Skin of body (tissue), 3 donors: ENCODE measurements at places on chromosomes 2 and 18. TPM values are rescaled to one million over a fixed set of nuclear protein-coding genes. Genes with fewer than 3 reads are reported as not detected.

CROCC2 gene
- total RNA-seq: 0.30 TPM

GPR39 gene
- 0.20 TPM for total RNA-seq

PLCD4 gene
- 2.8 TPM for total RNA-seq

ABCG8 gene
- under 0.01 TPM for total RNA-seq

CLHC1 gene
- total RNA-seq: 13.7 TPM

NYAP2 gene
- total RNA-seq: 0.30 TPM

USP37 gene
- total RNA-seq: 19.9 TPM

DSG4 gene
- total RNA-seq: 12.5 TPM

NT5C1B gene
- not detected for total RNA-seq

DNMT3A gene
- total RNA-seq: 36.7 TPM

RALBP1 gene
- total RNA-seq: 43.0 TPM

CIDEA gene
- 11.1 TPM for total RNA-seq

IL37 gene
- total RNA-seq: 2.0 TPM

FZD7 gene
- 50.2 TPM for total RNA-seq

HOXD12 gene
- total RNA-seq: not detected

STAMBP gene
- 15.5 TPM for total RNA-seq

SNX17 gene
- total RNA-seq: 53.7 TPM

FNDC4 gene
- 10.6 TPM for total RNA-seq

RNF144A gene
- 15.3 TPM for total RNA-seq

APLF gene
- total RNA-seq: 10.0 TPM

HOXD11 gene
- total RNA-seq: not detected

CCNT2 gene
- 55.0 TPM for total RNA-seq

TMEM18 gene
- 17.4 TPM for total RNA-seq
